ENCODE measurements at places on chromosomes 11 and 22.

- no peak for DNase-seq
Measured at GRCh38 chr22:44406341-44407170, 91.5 kb downstream of the RTL6 start.

GRCh38 chr11:25659706-25660105 lies 672.2 kb upstream of the ANO3 start:
- DNase-seq, result no peak

DNA sequence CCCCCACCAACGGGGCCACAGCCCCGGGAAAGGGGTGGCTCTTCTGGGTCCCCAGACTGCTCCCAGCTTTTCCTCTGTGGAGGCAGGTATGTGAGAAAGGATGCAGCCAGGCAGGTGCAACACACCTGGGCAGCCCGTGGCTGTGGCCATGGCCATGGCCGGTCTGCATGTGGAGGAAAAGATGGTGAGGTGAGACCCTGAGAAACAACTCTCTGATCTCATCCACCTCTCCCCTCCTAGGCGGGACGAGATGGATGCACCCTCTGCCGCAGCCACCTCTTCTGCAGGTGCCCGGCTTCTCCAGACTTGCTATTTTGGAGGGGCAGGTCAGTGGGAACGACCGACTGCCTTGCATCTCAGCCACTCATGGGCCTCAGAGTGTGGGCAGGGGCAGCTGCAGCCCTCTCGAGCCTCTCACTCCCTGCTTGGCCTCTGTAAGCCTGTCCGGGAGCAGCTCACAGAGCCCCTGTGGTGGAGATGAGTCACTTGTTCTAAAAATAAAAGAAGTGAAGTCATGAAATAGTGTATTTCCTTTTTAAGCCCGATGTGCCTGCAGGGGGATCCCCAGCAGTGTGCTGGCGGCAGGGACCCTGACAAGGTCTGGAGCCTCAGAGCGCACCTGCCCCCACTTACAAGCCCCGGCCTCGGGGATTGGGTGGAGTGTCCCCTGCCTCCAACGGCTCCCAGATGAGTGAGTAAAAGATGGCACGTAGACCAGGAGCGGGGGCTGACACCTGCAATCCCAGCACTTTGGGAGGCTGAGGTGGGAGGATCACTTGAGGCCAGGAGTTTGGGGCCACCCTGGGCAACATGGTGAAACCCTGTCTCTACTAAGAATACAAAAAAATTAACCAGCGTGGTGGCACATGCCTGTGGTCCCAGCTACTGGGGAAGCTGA lies 10.7 kb downstream of the SMIM38 start:
- DNase-seq, result no peak

DNA sequence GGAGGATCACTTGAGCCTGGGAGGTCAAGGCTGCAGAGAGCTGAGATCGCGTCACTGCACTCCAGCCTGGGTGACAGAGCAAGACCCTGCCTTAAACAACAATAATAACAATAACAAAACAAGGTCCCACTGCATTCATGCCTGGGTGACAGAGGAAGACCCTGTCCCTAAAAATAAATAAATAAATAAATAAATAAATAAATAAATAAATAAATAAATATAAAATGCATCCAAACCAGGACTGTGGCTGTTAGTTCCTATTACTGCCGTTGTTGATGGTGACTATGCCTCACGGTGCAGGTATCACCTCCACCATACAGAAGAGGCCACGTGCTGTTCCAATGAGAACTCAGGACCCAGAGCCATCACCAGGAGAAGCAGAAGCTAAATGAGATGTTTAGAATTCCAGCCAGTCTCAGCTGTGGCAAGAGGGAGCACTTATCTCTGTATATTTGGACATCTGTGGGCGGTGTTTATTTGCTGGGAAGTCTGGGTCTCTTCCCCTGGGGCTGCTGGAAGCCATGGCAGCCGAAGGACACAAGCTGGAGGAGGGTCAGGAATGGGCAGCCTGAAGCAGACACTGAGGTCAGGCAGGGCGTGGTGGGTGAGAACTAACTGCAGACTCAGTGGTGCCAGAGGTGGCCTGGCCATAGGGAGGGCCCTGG lies 21.6 kb downstream of the C11orf86 start:
- DNase-seq, result no peak

GRCh38 chr22:38124236-38124974 lies 13.9 kb upstream of the BAIAP2L2 start:
- no peak for DNase-seq

- no peak for DNase-seq
Measured at GRCh38 chr11:115718106-115718505, 213.9 kb upstream of the CADM1 start.

DNA sequence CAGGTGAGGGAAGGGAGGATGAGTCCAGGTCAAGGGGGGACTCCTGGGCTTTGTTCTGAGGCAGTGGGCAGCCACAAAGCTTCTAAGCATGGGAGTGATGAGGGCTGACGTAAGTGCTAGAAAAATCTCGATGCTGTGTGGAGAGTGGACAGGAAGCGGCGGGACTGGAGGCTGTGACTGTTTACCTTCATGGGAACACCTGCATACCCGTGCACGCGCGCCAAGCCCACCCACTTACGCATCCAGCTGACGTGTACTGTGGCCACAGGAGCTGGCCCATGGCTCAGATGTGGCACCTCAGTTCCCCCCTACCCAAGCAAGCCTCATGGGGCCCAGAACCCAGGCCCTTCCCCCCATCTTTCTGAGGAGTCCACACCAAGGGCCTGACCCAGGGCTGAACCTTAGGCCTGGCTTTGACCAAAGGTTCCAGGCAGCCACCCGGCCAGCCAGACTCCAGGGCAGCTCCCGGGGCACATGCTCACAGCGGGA lies 14.0 kb downstream of the MYRF start:
- no peak for DNase-seq

GRCh38 chr11:42774567-42774966 lies 537.2 kb upstream of the API5 start:
- no peak for DNase-seq

DNA sequence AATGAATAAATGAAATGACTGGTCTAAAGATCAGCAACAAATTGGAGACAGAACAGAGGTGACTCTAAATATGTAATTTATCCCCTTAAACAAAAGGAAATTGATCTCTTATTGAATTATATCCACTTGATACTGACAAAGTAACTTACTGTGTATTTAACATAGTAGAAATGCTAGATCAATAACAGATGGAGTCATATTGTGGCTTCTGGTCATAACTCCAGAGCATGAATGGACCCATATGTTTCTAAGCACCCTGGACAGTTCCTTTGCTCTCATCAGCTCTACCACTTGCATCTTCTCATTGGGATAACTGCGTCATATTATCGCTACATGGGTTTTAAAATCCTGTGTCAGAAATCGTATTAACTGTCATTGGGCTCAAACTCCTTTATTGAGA lies 222.3 kb downstream of the ETS1 start:
- DNase-seq, result no peak

DNA sequence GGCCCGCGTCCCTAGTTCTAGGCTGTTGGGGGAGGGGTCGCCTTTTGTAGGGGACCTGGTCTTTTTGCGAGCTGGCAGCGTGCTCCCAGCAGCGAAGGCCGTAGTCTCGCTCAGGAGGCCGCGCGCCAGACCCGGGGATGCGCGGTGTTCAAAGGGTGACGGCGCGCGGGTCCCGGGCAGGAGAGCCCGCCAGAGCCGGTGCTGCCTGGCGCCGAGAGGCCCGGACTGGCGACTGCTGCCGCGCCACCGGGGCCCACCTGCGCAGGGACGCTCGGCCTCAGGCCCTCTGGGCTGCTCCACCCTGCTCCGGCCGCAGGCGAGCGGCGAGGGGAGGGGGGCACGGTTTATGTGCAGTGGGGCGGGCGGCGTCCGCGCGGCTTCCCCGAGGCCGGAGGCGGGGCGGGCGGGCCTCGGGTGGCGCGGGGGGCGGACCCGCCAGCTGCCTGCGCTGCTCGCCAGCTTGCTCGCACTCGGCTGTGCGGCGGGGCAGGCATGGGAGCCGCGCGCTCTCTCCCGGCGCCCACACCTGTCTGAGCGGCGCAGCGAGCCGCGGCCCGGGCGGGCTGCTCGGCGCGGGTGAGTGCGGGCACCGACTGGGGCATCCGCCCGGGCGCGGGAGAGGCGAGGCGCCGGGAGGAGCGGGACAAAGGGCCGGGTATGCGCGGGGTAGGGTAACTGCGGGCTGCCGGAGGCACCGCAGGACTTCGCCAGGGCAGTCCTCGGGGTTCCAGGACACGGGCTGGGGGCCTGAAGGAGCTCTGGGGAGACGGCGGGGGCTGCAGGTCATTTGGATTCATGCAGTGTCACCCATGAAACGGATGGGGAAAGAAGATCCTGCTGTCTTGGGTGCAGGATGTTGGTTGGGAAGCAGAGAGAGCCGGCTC lies at the start of gene PRSS23:
Gene PRSS23, plus strand, starts transcription at position 467 of the 884 bp plus-strand sequence. CDS start 7,102 bp downstream, outside the sequence.
- no peak for DNase-seq

DNA sequence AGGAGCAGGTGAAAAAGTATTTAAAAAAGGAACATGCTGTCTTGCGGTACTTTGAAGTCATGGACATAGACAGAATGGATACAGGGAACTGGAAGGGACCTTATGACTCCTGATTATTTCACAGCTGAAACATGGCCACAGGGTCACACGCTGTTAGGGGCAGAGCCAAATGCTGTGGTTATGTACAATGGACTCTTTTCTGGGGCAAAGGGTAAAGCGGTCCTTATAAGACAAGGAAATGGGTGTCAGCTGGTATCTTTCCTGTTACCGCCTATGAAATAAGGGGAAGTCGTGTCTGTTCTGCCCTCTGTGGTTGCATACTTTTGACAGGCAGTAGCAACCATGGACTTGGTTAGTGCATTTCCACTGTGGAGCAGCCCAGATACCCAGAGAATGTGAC lies 12.8 kb upstream of the ST14 start:
- no peak for DNase-seq

- no peak for DNase-seq
Measured at GRCh38 chr11:114098927-114099326, 39.4 kb downstream of the ZBTB16 start.

- DNase-seq, result no peak
Measured at GRCh38 chr11:18485913-18486528, 30.4 kb downstream of the LDHAL6A start.

GRCh38 chr22:29377979-29378378 lies 10.4 kb downstream of the AP1B1 start:
- no peak for DNase-seq

DNA sequence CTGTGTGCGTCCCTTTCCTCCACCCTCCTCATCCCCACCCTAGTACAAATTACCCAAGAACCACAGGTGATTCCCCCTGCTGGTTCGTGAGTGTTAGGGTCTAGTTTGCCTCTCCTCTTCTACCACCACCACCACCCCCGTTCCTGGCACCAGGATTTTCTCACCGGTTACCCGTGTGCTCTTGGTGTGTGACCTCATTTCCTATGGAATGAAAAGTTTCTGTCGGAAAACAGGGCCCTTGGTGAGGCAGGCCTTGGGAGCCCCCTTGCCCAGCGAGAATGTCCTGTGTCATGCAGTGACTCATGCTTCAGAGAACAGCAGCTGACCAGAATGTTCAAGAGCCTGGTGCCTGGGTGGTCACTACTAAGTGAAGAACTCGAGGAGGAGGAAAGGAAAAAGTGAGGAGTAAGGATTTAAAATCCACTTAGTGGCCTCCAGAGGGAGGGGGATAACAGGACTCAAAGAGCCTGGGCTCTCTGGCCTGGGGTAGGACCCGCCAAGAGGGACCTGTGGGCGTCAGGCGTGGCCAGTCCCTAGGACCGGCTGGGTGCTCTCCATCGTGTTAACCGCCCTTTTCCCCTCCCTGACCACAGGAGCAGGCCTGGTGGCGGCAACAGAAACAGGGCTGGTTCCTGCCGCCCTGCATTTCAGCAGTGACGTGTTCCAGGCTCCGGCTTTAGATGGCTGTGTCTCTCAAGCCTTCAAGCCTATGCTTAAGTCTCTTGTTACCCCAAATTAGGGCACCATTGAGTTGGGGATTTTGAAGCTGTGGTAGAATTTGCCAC lies 30.2 kb downstream of the C22orf31 start:
- no peak for DNase-seq
